ENCODE measurements at places on chromosomes 13 and 19.

DNA sequence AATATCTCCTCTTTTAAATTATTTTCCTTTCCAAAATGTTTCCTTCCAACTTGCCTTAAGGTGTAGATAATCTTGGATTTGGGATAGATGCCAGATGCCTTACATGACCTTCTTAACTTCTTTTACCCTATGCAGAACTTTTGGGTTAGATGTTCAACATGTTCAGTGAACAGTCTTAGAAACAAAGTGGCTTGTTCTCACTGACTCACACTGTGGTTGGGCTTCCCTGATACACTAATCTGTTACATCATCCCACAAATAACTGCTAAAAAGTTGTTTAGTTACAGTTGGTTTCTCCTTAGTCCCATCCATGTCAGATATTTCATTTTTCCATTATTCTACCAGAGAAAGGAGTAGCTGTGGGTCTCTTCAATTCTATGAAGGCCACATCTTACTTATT, 2638.2 kb downstream of the PCDH9 start:
- DNase-seq, result no peak

- no peak for DNase-seq
Observed at GRCh38 chr13:64866331-64866730, 2363.8 kb downstream of the PCDH9 start.

- DNase-seq, result no peak
Observed at GRCh38 chr13:97432232-97432916, 1.6 kb upstream of the RAP2A start.

- peak; percentile 85 for DNase-seq
Observed at GRCh38 chr19:570937-571565, 1.3 kb upstream of the BSG start.

DNA sequence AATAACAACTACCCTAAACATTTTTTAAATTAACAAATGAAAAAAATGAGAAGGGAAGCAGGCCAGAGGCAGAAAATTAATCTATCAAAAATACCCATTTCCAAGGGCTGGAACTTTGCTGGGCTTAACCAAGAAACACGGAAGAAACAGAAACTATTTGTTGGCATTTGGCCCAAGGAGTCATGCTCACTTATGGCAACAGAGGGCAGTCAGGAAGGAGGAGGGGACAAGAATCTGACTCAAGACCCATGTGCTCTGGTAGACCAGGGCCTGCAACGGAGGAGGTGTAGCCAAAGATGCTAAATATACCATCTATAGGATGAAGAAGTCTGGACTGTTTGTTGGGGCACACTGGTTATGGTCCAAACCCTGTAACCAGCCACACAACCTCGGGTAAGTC, 496.7 kb downstream of the COG6 start:
- peak; percentile 68 for DNase-seq

DNA sequence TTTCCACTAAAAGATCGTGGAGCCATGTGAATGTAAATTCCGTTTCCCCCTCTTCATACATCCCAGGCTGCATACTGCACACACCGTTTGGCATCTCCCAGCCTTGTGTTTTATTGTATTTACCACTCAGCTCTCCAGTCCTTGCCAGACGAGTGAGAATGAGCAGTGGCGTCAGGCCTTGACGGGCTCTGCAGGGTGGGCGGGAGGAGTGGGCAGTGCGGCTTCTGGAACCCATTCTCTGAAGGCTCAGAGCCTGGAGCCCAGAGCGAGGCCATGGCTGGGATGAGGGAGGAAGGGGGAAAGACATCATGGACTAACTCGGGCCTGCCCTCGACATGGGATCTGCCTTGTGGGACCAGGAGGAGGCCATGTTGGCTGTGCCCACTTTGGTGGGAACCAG, 25.1 kb downstream of the BICRA start:
- no peak for DNase-seq

Data from inflammatory macrophage (primary cell).